Breast epithelium (tissue), 4 donors: ENCODE measurements at places on chromosomes 3 and 15.

DNA sequence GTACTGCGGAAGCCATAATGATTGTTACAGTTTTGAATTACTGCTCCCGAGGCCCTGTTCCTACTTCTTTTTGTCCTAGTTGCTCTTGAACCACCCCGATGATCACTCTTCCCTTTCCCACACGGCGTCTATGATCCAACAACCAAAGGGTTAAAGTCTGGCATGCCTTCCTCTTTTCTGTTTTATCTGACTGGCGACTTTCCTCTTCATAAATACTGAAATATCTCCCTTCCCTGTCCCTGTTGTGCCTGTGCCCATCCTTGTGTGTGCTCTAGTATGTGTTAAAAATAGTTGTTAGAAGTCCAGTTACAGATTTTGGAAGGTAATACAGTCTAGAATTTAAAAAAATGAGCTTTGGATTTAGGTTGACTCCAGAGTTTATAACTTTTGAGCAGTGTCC, 83.6 kb downstream of the AKAP13 start:
- no peak for DNase-seq

- no peak for DNase-seq
Measured at GRCh38 chr3:23461069-23461468, 257.9 kb downstream of the UBE2E2 start.

GRCh38 chr15:98647026-98647773, 1.1 kb upstream of the IGF1R start:
- no peak for DNase-seq

- no peak for DNase-seq
Measured at GRCh38 chr3:39358333-39358732, 24.8 kb upstream of the SLC25A38 start.

GRCh38 chr15:79522656-79523055, 90.5 kb downstream of the MINAR1 start:
- DNase-seq, result no peak

DNA sequence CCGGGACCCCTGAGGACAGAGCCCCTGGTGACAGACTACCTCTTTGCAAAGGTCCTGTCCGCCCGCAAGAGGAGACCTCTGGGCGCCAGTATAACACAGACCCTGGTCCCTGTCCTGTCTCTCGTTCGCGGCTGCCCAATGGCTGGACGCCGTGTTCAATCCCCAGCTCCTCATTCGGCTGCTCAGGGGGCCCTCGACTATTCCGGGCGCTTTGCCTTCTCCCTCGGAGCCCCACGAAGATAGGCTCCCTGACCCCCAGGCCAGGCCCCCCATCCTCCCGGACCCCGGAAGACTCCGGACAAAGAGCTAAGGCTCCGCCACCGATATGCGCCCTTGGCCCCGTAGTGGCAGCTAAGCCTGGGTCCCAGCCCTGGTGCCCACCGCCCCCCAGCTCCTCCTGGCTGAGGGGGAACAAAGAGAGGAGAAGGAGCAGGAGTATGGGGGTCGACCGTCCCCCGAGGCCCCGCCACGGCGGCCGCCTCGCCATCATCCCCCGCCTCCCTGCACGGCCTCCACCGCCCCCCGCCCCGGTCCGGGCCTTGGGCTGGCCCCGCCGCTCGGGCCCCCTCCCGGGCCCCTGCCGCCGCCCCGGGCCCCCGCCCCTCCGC, 437 bp downstream of the CELSR3 start:
- DNase-seq, result no peak

GRCh38 chr3:167609156-167609555, 44.6 kb downstream of the WDR49 start:
- DNase-seq, result no peak

GRCh38 chr3:161423911-161424522, 52.7 kb upstream of the SPTSSB start:
- no peak for DNase-seq

DNA sequence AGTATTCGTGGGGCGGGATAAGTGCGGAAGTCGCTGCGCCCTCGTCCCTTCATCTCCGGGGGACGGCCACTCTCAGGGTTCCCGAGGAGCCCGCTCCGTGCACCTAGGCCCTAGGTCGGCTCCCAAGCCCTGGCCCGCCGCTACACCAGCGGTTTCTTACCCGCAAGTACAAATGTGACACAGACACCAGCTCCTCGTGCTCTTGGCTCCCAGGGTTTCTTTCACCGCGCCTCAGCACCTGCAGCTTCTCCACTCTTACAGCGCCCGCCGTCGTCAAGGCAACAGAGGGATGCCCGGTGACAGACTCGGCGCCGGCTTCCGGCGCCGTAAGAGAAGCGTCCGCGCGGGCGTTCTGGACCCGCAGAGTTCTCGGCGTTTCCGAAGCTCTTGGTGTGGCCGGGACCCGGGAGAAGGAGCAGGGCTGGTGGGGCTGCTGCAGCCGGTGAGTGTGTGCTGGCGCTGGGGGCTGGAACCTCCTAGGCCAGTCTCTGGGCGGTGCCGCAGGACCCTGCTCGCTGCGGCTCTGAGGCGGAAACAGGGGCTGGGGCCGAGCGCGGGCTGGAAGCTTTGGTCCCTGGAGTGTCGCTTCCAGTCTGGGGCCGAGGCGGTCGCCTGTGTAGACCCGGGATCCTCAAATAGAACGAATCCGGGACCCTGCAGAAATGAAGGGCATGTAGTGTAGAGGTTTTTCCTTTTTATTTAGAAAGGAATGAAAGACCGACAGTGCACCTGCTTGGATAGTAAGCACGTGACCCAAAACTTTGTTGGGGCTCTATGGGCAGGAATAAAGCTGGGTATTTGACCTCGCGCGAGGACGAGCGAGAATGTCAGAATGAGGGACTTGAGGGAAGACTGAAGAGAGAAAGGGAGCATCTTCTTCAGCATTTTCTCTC, 155.4 kb upstream of the GOLGA6L4 start:
- no peak for DNase-seq

GRCh38 chr15:83340087-83340486, 55.6 kb upstream of the BNC1 start:
- DNase-seq, result no peak

DNA sequence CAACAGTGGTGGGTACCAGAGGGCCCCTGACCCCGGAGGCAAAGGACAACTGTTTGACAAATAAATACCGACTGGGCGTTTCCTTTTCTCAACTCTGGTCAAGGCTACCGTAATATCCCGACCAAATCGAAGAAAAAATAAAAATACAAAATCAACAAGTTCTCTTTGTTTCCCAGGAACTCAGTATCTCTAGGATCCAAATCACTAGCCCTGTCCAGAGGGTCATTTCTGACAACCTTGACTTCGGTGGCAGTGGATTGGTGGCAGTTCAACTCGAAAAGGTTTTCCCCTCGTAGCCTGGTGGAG, 456 bp upstream of the DGKG start:
- DNase-seq, result no peak

DNA sequence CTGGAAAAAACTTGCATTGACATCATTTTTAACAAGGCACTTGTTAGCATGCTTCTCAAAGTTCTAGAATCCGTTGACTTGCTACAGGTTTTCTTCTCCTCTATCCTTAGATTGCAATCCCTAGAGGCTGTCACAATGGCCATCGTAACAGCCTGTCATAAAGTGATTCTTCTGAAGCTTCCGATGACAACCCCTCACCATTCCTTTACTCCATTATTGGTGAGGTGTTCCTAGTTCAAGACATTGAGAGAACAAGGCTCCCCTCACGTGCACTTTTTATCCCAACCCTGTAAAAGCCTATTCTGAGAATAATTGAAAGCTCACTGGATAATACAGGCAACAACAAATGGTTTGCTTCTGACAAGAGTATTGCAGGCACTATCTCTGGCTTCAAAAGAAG, 131.4 kb downstream of the ROBO1 start:
- no peak for DNase-seq

GRCh38 chr3:99783011-99783573, 34.6 kb upstream of the CMSS1 start:
- no peak for DNase-seq

- no peak for DNase-seq
Measured at GRCh38 chr3:158792709-158793108, 9.1 kb upstream of the MFSD1 start.

GRCh38 chr3:74465715-74466410, 148.6 kb downstream of the CNTN3 start:
- no peak for DNase-seq

DNA sequence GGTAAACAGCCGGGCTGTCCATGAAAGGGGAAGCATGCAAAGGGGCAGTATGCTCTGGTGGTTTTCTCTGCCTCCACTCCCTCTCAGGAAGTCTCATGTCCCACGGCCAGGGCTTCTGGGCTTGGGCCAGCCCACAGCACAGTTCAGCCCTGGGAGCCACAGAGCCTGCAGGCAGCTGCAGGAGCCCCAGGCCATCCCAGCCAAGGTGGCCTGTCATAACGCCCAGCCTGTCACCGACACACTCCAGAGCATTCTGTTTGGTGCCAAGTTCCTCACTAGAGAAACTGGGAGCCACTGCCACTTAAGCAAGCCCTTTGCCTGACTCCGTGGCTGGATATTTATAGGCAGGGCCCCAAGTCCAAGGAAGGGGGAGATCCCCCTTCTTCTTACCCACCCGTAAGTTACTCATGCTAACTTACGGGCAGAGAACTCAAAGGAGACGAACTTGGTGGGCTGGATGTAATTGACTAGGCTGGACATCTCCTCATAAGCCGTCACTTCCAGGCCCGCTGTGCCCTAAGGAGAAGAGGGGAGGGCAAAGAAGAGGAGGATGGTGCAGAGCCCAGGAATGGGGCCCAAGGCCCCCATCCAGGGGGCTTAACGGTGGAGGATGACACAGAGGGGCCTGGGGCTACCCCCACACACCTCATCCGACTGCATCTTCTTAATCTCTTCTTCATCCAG, 11.7 kb downstream of the PLCB2 start:
- no peak for DNase-seq

GRCh38 chr3:170997961-170998913, 28.3 kb downstream of the SLC2A2 start:
- DNase-seq, result no peak

- no peak for DNase-seq
Measured at GRCh38 chr3:14470461-14470860, 68.1 kb downstream of the SLC6A6 start.

DNA sequence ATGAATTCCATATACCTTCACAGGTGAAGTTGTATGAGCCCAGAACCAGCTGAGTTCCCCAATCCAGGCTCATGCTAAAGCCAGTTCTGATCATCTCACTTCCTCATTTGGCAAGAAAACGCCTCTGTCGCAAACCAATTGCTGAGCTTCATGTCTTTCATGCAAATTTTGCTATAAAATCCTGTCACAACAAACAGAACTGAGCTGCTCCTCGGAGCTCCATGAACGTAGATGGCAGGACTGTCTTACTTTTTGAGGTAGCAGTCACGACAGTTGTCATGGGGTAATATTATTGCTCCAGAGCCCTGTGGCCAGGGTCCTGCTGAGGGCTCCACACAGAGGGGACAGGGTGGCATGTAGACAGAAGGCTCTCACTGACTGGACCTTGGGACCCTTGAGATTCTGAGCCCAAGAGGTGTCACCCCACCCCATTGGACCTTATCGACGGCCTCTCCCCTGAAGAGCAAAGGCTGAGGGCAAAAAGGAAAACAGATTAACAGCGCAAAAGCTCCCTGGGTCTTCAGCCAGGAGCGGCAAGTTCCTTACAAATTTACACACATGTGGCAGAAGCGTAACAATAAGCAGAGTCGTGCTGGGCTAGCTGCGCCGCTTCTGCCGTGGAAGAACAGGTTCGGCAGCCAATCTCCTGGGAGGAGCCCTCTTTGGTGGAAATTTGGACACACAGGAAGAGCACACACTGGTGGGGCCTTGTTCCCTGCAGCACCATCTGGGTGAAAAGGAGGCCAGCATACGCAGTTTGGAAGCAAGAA, 249.2 kb downstream of the OPA1 start:
- no peak for DNase-seq

DNA sequence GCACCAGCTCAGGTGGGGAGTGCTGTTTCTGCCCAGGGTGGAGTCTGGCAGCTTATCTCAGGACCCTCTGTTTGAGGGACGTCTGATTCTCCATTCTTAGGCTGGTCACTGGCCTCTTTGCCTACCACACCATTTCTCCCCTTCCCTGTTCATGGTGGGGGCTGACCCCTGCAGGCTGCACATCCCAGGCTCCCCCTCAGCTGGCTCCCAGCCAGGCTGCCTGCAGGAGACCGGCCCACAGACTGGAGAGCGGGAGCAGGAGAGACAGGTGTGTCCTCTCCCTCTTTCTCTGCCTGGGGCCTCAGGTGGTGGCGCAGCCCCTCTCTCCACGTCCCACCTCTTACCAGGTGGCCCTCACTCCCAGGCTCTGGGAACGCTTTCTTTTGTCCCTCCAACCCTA, 60.8 kb downstream of the RAB11A start:
- no peak for DNase-seq

DNA sequence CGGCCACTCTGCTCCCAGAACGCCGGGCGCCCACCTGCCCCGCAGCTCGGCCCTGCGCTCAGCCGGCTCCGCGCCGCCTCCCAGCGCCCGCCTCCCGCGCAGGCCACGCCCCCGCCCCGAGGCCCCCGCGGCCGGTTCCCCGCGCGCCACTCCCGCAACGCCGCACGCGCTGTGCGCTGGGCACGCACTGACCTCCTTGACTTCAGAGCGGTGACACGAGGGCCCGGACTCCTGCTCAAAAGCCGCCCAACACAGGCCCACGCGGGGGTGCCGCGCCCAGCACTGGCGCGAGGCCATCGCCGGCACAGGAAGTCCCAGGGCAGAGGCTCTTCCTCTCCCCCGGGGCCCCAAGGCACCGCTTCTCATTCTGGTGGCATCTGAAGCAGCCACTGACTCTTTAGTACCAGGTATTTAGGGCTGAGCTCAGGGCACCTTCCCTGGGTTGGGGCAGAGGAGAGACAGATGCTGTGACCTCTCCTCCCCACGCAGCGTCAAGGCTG, 12.4 kb downstream of the TNK2 start:
- DNase-seq, result no peak

GRCh38 chr3:123679712-123680386, 95.0 kb upstream of the HACD2 start:
- no peak for DNase-seq

DNA sequence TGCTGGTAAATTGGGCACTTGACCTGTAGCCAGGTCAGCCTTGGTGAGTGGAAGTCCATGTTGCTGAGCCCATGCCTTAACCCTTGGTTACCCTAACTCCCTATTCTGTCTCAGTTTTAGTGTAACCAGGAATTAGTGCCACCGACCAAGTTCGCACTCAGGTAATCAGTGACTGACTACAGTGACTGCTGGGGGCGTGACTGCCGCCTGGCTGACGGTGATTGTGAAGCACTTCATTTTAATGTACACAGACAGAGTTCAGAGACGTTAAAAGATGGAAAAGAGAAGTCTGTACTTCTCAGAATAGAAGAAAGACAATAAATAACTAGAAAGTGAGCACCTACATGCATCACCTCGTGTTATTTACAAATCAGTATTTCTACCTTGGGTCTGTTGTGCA, 17.3 kb downstream of the CFAP161 start:
- no peak for DNase-seq
